Mucosa of descending colon (tissue), 3 donors: ENCODE measurements at places on chromosomes 11 and 22.

DNA sequence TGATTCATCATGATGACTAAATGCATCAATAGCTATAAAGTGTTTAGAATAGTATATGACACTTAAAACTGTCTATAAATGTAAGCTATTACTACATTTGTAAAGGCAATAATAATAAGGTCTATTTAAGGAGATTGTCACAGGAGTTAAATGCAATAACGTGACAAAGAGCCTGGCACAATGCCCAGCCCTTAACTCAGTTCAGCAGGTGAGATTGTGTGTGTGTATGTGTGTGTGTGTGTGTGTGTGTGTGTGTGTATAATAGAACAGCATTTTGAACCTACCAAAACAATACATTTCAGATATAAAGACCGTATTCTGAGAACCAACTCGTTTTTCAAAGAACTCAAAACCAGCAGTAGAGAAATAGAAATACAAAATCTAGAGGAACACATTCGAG is 177.5 kb downstream of the MYO18B start:
- no peak for DNase-seq

DNA sequence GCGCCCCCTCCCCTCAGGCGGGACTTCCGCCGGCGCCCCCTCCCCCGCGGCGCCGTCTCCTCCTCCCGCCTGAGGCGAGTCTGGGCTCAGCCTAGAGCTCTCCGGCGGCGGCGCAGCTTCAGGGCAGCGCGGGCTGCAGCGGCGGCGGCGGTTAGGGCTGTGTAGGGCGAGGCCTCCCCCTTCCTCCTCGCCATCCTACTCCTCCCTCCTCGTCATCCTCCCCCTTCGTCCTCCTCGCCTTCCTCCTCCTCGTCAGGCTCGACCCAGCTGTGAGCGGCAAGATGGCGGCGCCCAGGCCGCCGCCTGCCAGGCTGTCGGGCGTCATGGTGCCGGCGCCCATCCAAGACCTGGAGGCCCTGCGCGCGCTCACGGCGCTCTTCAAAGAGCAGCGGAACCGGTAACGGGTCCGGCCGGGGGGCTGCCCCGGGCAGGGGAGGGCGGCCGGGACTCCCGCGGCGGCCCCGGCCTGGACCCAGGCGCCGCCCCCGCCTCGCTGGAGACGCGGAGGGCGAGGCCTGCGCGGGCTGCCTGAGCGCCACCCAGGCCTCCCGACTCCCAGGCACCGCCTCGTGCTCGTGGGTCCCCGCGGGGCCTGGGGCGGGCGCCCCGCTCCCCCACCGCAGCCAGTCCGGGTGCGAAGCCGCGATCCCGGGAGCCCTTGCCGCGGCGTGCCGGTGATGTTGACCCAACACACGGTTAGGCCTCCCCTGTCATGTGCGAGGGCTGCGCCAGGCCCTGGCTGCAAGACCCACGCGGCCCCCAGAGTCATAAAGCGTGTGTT is at the start of gene ATXN10:
ATXN10 (plus strand) TSS at position 52 of the 781 bp plus-strand sequence; CDS start at position 282, 230 bp downstream.
- DNase-seq: peak; percentile 72

DNA sequence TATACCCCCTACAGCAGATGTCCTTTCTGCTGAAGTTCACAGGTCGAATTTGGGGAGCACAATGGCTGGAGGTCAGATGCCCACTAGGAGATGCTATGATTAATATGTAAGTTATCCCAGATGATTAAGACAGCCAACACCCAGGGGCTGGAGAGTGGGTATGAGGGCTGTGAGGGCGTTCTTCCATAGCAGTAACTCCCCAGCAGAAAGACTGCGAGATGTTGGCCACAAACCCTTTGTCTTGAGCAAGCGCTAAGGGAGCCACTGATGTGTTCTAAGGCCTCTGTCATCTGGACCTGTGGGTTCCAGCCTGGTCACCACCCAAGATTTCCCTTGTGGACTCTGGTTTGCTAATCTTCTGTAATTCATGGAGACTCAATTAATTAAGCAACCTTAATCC is 77.6 kb downstream of the BMAL1 start:
- no peak for DNase-seq

DNA sequence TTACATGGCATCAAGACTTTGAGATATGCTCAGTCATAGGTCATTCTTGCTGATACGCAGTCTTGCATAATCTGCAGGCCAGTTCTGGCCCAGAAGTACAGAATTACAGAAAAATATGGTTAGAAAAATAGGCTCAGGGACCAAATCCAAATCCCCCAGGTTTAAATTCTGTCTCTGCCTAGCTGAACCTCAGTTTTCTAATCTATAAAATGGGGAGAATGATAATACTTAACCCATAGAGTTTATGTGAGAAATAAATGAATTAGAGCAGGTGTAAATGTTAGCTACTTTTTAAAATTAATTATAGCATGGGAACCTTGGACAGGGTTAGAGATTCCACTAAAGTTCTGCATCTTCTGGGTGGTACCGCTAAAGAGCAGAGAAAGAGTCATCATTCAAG is 52.3 kb upstream of the FAM181B start:
- DNase-seq: no peak

- DNase-seq: peak; percentile 84
Measured at GRCh38 chr11:46278387-46279125, 1.1 kb downstream of the CREB3L1 start.

DNA sequence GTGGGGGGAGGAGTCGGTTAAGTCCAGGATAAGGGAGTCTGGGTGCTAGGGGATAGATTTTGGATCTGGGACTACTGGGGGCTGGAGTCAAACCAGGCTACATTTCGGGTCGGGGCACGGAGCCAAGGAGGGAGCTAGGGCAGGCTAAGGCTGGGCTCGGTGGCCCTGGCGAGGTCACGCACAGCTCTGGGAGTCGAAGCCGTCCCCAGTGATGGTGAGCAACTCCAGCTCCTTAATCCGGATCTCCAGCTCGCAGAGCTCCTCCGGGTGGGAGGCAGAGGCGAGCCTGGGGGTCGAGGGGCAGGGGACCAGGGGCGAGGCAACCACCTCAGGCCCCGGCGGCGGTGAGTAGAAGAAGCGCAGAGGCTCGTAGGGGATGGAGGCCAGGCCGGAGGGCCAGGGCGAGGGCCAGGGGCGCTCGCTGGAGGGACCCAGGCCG is 544 bp downstream of the C11orf91 start:
- peak; percentile 57 for DNase-seq

DNA sequence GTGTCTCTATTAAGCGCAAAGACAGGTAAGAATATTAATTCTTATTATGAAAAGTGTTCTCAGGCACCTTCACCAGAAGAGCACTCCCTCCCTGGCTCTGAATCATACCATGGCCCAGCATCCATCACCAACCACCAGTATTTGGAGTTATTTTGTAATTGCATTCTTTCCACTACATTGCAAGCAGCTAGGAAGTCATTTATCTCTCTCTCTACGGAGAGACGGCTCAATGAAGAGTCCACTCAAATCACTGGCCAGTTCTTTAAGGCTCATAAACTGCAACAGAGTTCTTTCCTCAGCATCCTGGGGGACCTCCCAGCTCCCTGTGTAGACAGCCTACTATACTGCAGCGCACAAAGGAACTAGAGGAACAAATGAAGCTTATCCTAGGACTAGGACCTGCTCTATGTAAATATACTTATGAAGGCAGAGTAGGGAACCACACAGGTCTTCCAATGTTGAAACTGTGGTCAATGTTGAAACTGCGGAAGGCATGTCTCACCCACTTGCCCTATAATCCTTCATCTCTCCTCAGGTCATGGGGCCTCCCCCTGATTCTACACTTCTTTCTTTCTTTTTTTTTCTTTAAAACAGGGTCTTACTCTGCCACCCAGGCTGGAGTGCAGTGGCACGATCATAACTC is 63.4 kb downstream of the AAMDC start:
- no peak for DNase-seq

GRCh38 chr11:96222102-96222501 is 120.9 kb downstream of the MAML2 start:
- no peak for DNase-seq
